T-helper 17 cell (primary cell): ENCODE measurements at places on chromosomes 11 and 22.

- DNase-seq = no peak
Observed at GRCh38 chr11:1358286-1358685, 31.4 kb upstream of the BRSK2 start.

DNA sequence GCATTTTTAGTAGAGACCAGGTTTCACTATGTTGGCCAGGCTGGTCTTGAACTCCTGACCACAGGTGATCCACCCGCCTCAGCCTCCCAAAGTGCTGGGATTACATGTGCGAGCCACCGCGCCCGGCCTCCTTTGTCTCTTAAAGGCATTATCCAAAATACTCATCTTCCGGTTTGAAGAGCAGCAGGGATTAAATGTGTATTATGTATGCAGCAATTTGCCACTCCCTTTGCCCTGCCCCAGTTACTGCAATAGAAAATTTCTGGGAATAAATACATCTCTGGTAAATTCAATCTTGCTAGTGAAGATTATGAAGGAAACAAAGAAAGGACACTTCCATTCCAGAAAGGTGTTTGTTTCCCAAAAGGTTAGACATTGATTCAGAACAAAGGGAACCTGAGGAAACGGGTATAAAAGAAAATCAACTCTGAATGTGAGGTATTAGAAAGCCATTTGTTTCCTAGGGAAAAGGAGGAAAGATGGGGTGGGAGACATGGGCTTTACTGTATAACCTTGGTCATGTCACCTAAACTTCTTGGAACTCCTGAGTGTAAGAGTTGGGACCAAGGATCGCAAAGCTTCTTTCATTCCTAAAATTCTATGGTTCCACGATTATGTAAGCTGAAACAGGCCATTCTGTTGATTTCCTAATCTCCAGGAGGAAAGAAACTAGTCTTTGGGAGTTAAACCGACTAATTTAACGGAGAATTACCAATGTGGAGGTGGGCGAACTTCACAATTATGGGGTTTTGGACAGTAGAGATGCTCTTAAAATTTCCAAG, 959 bp upstream of the HIPK3 start:
- no peak for DNase-seq

GRCh38 chr11:120352405-120352804, 16.2 kb downstream of the ARHGEF12 start:
- no peak for DNase-seq

DNA sequence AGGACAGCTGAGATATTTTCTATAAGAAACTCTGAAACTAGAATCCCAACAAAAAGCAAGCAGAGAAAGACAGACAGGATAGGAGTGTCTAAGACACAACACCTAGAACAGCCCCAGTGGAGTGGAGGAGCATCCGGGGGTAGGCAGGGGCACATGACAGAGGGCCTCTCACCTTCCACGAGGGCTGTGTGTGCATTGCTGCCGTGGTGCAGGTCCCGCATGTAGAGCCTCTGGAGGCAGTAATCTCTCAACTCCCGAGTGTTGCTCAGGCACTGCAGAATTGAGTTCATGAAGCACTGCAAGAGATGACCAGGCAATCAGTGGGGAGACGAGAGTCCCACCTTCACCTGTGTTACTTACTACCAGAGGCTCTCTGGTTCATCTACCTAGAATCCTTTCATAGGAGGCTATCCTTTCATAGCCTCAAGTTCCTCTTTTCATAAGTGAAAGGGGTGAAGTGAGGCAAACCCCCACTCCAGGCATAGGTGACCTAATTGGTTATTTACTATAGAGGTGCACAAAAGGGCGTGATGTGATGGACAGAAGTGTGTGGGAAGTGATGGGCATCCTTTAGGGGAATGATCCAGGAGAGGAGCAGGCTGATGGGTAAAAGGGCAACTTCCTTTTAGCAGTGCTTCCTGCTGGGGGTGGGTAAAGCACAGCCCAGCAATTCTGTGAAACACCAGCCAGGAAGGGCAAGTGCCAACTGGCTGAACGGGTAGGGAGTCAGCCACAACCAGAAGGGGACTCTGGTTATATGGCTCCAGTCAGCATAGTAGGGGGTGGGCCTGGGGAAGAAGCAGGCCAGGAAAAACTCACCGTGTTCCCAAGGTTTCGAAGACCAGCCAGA, 13.1 kb upstream of the MFRP start:
- no peak for DNase-seq
